ENCODE measurements at places on chromosomes 5 and 9.

DNA sequence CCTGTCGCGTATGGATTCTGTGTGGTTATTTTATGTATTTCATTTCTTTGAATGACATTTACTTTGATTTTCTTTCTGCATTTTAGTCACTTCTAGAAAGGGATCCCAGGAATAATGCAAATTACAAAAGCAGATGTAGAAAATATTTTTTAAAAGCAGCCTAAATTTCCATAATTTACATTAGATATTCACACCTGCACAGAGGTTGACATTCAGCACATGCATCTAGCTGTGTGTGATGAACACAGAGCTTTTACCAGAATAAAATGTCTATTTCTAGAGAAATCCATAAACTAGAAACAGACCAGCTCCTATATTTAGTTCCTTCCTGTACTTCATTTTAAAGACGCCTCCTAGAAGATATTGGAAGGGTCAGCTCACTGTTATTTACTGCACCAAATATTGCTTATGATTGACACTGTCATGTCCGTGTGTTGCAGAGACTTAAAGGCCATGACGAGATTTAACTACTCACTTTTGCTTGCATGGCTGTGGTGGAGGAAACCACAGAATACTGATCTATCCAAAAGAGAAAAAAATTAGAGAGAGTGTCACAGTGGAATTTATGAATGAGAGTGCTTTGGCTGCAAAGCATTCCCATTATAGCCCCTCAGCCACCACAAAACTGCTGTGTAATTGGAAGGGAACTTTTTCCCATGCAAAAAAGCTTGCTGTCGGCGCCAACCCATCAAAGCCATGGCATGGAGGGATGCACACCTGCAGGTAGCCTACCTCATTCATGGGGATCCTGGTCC lies 58.1 kb downstream of the EBF1 start:
- no peak for DNase-seq

- no peak for DNase-seq
These were observed 475.3 kb upstream of the TRPC7 start for GRCh38 chr5:136840601-136841000.

GRCh38 chr5:7867260-7867659 lies 1.6 kb downstream of the FASTKD3 start:
- no peak for DNase-seq

- no peak for DNase-seq
These were observed 142.9 kb downstream of the CDK5RAP2 start for GRCh38 chr9:120436983-120437475.

DNA sequence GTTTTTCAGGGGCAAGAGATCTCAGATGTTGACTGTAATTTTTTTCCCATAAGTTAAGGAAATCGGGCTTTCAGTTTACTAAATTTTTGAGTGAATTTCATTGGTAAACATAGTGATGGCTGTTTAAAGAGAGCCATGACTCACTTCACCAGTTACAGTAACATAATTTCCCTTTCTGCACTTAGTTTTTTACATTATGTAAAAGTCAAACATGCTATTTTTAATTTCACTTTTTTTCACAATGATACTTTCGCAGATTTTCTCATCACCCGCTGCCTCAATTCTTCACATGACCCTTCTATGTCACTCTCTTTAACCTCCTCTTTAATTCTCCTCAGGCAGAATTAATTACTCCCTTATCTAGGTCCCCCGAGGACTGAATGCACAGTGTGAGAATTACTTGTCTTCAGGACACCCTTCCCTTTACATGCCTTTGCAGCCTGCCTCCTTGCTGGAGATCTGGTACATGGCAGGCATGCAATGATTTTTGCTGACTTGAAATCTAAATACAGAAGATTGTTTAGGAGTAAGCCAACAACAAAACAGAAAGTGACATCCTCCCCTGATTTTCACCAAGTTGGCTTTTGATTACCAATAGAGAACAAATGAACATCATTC lies 217.5 kb upstream of the S1PR3 start:
- no peak for DNase-seq

DNA sequence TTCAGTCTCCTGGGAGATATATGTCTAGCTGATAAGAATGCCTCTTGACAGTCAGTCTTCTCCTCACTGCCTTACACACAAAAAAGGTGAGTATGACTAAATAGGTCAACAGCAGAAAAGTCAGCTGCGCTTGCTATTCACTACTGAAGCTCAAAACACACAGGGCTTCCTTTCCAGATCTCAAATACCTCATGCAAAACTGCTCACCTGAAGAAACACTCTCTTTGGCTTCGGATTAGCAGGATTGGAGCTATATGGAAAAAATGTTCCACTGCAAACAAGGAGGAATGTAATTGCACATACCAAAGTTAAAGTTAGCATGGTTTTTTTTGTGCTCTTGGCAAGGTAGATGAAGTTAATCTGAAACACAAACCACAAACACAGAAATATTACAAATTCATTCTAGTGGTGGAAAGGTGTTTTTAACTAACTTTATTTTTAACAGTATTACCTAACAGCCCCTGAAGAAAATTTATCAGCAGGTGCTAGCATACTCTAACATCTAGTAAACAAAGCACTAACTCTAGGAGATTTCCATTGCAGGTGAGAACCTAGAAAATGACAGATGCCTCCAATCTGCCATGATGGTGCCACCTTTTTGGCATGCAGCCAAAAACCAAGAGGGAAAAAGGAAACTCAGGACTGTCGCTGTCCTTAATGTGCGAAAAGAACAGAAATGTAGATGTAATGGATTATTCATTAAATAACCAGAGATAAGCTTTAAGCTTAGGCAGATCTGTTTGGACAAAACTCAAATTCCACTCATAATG lies 31.8 kb downstream of the ERMP1 start:
- DNase-seq, result no peak
